ENCODE measurements at places on chromosomes 3 and 15. TPM values are rescaled to one million over a fixed set of nuclear protein-coding genes. Genes with fewer than 3 reads are reported as not detected.

- no peak overlapping the region for H3K4me3 ChIP-seq
- no peaks in the 10 kb centered on the region for H3K36me3 ChIP-seq
Measured at GRCh38 chr3:60140160-60140559, 1090.3 kb upstream of the CFAP20DC start.

DNA sequence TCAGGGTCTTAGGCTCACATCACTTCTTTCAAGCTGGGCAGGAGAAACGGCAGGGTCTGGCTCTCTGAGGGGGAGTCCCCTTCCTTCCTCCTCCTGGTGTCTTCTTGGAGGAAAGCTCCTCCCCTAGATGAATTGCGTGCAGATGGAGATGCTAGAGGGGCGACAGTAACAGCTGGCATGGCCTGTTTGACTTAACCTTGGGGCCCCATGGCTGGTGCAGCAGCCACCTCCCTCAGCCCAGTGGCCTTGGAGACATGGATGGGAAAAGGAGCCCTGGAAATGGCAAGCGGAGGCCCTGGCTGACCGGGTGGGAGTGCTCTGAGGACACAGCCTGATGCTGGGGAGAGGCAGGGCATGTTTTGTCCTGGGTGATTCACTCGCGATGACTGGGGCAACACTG, 20.2 kb downstream of the PAK6 start:
- no peak overlapping the region for H3K27ac ChIP-seq
- no peaks in the 10 kb centered on the region for H3K36me3 ChIP-seq
- no peak for DNase-seq
- no peak overlapping the region for H3K4me3 ChIP-seq
- no peaks in the 10 kb centered on the region for H3K27me3 ChIP-seq
- peaks cover 11% of the 10 kb centered on the region for H3K4me1 ChIP-seq

GRCh38 chr15:78438619-78439285, 736 bp downstream of the IREB2 start:
- no peak for DNase-seq
- no peaks in the 10 kb centered on the region for H3K27me3 ChIP-seq
- H3K4me1 ChIP-seq = peaks cover 36% of the 10 kb centered on the region
- H3K36me3 ChIP-seq = peaks cover 40% of the 10 kb centered on the region
- H3K4me3 ChIP-seq = peak overlapping the region; percentile 97
- H3K27ac ChIP-seq = peak overlapping the region; percentile 97

DNA sequence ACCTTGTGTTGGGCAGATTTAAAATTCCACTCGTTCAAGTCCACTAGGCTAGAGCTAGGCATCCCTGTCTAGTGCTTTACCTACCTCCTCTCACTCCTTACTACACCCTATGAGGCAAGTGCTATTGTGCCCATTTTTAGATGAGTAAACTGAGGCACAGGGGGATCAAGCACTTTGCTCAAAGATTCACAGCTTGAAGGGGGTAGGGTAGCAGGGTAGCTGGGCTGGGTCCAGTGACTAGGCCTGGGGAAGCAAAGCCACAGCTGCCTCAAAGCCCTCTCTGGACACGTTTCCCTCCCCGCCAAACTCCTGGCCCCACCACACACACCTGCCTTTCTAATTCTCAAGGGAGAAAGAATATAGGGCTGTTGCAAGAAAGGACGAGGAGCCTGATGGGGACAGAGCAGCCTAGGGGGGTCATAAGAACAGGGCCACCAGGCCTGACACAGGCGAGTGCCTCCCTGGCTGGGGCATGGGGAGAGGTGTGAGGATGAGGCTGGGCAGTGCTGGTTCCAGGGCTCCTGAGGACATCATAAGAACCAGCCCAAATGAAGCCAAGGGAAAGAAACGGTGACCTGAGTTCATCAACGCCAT, 34.8 kb upstream of the SFMBT1 start:
- H3K27me3 ChIP-seq = no peaks in the 10 kb centered on the region
- peaks cover 7% of the 10 kb centered on the region for H3K36me3 ChIP-seq
- H3K4me3 ChIP-seq = no peak overlapping the region

DNA sequence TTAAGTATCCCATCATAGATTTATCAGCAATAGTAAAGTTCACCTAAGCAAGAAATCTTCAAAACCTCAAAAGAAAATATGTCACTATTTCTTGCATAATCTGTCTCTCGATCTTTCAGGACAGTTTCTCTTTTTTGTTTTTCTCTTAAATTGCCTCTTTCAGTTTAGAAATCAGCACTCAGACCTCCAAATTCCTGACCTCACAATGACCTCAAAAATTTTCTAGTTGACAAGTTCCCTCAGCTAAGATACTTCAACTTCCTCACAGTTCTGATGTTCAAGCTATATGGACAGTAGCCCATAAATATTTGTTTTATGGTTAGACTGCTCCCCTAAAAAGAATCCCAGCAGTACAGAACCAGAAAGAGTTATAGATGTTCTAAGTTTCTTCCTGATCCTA, 24.1 kb downstream of the SLC24A5 start:
- H3K27ac ChIP-seq = no peak overlapping the region
- no peak for DNase-seq
- no peaks in the 10 kb centered on the region for H3K36me3 ChIP-seq

DNA sequence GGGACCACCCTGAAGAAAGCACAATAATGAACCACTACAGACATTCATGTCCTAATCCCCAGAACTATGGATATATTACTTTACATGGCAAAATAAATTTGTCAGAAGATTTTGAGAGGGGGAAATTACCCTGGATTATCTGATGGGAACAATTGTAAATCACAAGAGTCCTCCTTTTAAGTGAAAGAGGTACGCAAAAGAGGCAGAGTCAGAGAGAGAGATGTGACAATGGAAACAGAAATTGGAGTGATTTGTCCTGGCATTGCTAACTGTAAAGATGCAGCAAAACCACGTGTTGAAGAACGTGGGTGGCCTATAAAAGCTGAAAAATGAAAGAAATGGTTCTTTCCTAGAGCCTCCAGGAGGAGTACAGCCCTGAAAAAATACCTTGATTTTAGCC, 1121.4 kb upstream of the ALCAM start:
- no peaks in the 10 kb centered on the region for H3K27me3 ChIP-seq
- no peak overlapping the region for H3K4me3 ChIP-seq
- DNase-seq = no peak
- H3K4me1 ChIP-seq = no peaks in the 10 kb centered on the region
- no peak overlapping the region for H3K27ac ChIP-seq

DNA sequence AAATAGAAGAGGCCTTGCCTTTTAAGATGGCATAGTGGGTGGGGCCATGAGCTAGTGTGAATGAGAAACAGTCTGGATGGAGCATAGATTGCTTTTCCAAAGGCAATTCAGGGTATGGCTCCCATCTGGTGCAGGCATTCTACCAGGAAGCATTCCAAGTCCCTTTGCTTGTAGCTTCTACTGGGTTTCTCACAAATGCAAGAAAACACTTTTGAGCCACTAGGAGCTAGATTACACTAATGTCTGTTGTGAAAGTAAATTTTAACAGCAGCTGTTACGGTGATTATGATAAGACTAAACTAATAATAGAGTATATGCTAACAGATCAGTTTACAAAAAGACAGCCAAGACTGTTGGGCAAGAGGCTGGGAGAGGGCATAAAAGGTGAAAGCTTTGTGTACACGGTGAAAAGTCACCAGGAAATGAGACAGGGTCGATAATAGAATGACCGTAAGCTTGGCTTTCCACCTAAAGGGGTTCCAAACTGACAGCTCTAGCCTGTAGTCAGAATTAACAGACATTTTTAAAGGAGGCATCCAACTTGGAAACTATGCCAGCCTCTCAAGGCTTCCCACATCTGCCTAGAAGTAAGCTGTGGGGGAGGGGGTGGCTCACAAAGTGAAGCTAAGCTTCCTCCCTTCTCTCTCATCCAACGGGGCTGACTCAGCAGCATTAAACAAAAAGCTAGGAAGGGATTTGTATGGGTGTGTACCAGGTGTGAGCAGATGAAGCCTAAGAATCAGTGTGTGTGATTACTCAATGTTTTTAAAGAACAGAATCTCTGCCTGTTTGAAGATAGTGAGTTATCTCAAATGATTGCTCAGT, 61.1 kb upstream of the GPD1L start:
- H3K27ac ChIP-seq = peak overlapping the region; percentile 85
- DNase-seq = no peak
- H3K4me3 ChIP-seq = peak overlapping the region; percentile 30
- H3K4me1 ChIP-seq = peaks cover 18% of the 10 kb centered on the region

DNA sequence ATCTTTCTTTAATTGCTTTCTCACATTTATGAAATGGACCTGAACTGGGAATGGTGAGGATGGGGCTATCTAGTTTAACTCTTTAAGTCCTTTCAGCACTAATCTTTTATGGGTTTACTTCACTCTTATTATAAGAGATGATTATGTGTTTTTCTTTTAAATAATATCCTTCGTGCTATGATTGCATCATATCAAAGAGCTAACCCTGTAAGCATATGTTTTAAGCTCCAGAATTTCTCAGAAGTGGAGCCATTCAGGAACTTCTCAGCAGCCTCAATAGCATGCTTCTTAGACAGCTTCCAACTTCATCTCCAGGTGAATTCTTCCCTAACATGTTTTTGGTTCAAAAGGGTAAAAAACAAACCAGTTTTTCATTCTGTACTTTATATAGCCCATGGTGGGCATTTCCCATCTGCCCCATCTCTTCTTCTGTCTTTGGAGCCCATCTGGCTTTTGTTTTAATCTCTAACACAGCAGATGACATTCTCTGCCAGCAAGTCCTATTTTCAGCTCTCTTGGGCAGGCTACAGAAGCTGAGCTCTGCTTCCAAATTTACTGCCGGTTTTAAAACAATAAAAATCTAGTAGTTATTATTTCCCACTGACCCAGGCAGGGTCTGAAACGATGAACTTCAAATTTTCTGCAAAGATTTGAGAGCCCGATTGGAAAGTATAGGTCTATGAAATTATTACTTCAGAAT, 26.8 kb upstream of the IL1RAP start:
- peaks cover 7% of the 10 kb centered on the region for H3K4me1 ChIP-seq
- H3K36me3 ChIP-seq = no peaks in the 10 kb centered on the region
- peak overlapping the region; percentile 54 for H3K27ac ChIP-seq
- H3K4me3 ChIP-seq = no peak overlapping the region
- DNase-seq = no peak

DNA sequence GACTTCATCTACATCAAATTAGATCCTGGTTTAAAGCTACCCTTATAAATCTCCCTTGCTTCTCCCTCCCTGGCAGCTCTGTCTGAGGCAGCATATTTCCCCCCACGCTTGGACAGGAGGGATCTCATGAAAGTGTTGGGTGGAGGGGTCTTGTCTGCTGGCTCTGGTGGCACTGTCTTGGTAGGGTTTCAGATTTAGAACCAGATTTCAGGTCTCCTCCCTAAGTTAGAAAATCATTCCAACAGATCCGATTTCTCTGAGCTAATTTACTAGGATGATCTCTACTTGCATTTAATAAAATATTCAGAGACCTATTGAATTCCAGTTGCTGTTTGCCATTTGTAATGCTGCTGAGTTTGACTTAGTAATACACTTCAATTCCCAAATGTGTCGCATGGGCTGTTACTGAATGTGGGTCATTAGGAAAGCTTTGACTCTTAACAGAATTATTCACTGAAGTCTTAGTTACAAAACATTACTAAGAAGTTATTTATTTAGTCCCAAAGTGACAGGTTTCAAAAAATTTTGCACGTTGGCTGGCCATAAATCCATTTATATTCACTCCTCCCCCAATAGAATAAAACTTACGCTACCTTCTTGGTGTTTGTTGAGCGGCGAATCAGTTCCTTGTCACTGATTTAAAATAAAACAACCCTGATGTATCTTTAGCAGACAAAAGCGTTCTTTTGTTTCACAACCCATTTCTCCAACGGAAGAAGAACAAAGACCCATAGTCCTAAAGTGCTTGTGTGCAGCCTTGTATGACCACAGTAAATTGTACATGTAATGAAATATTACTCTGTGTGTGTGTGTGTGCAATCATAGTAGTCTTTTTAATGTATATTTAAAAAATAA, 84.5 kb downstream of the TRAK1 start:
- H3K4me3 ChIP-seq = no peak overlapping the region
- H3K36me3 ChIP-seq = no peaks in the 10 kb centered on the region
- no peak for DNase-seq

GRCh38 chr15:65363306-65363705, 14.5 kb downstream of the IGDCC3 start:
- H3K27me3 ChIP-seq = no peaks in the 10 kb centered on the region
- no peak for DNase-seq
- no peak overlapping the region for H3K4me3 ChIP-seq
- H3K36me3 ChIP-seq = no peaks in the 10 kb centered on the region

GRCh38 chr3:24323272-24323671, 171.4 kb downstream of the THRB start:
- H3K4me1 ChIP-seq = no peaks in the 10 kb centered on the region
- H3K27ac ChIP-seq = no peak overlapping the region
- DNase-seq = no peak

- DNase-seq = no peak
- H3K4me1 ChIP-seq = no peaks in the 10 kb centered on the region
- H3K4me3 ChIP-seq = no peak overlapping the region
- H3K36me3 ChIP-seq = no peaks in the 10 kb centered on the region
- peaks cover 2% of the 10 kb centered on the region for H3K27me3 ChIP-seq
- no peak overlapping the region for H3K27ac ChIP-seq
Measured at GRCh38 chr15:29130951-29131839, 138.4 kb downstream of the NSMCE3 start.

- no peaks in the 10 kb centered on the region for H3K36me3 ChIP-seq
- no peak overlapping the region for H3K27ac ChIP-seq
- H3K4me3 ChIP-seq = no peak overlapping the region
- DNase-seq = no peak
- peaks cover 38% of the 10 kb centered on the region for H3K4me1 ChIP-seq
Measured at GRCh38 chr3:112555535-112556170, 6.1 kb downstream of the ATG3 start.

DNA sequence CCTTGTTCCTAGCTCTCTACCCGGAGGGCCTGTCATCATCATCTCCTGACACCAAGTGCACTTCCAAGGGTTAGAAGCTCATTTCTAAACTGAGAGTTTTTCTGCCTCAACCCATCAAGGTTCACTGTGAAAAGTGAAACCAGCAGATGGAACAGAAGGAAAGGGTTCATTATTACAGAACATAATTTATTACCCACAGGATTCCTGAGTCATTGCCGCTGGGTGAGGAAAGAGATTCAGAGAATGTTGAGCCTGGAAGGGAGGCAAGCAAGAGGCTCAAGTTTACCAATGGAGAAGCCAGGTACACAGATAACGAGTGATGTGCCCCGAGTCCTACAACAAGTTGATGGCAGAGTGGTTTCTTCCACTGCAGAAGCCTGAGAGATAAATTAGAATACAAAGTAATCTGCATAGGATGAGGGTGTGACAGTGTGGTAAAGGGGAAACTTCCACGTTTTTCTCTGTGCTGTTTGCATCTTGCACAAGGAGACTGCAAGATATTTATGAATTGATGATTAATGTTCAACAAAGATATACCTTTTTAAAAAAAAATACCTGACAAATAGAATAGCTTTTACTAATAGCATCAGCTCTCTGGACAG, 80.5 kb upstream of the SETMAR start:
- no peak overlapping the region for H3K4me3 ChIP-seq
- H3K36me3 ChIP-seq = no peaks in the 10 kb centered on the region
- no peaks in the 10 kb centered on the region for H3K4me1 ChIP-seq
- H3K27ac ChIP-seq = no peak overlapping the region

GRCh38 chr3:48493203-48493501, 10.8 kb downstream of the SHISA5 start:
- no peak overlapping the region for H3K27ac ChIP-seq
- H3K4me3 ChIP-seq = no peak overlapping the region
- no peak for DNase-seq
- H3K4me1 ChIP-seq = no peaks in the 10 kb centered on the region
- H3K27me3 ChIP-seq = no peaks in the 10 kb centered on the region

The LMAN1L gene
- total RNA-seq = 0.36 TPM

The TMEM212 gene
- not detected for total RNA-seq

The DUOXA2 gene
- not detected for total RNA-seq

The PYDC2 gene
- total RNA-seq = not detected

The CORO2B gene
- 1.4 TPM for total RNA-seq

The SH2D7 gene
- not detected for total RNA-seq

The ZNF385D gene
- total RNA-seq = 1.7 TPM

The BCHE gene
- total RNA-seq = 1.0 TPM

The TMCC1 gene
- 55.0 TPM for total RNA-seq

The TRPM1 gene
- total RNA-seq = not detected

The SHF gene
- total RNA-seq = 1.4 TPM

The MORC1 gene
- not detected for total RNA-seq

Measured in psoas muscle (tissue), 8 donors.